ENCODE measurements at places on chromosomes 3 and 15. TPM values are rescaled to one million over a fixed set of nuclear protein-coding genes. Genes with fewer than 3 reads are reported as not detected.

The DOCK3 gene
- total RNA-seq: 3.4 TPM

The NAALADL2 gene
- total RNA-seq: not detected

The IMPG2 gene
- 0.62 TPM for total RNA-seq

The LRRC49 gene
- not detected for total RNA-seq

The ROBO2 gene
- not detected for total RNA-seq

The MAPK6 gene
- 25.5 TPM for total RNA-seq

The AGBL1 gene
- not detected for total RNA-seq

The GPR171 gene
- 142 TPM for total RNA-seq

The SPESP1 gene
- total RNA-seq: 0.57 TPM

The ZNF860 gene
- not detected for total RNA-seq

The TEX264 gene
- total RNA-seq: 49.3 TPM

The TM6SF1 gene
- total RNA-seq: 14.3 TPM

The SNX33 gene
- total RNA-seq: 2.1 TPM

The CYP1A1 gene
- 12.4 TPM for total RNA-seq

The CLASP2 gene
- total RNA-seq: 47.6 TPM

The PRRT3 gene
- 5.9 TPM for total RNA-seq

The EEFSEC gene
- 22.1 TPM for total RNA-seq

The RAD51 gene
- 54.5 TPM for total RNA-seq

The SLC2A2 gene
- not detected for total RNA-seq

The IL16 gene
- total RNA-seq: 284 TPM

The SLC6A1 gene
- total RNA-seq: not detected

The SKOR1 gene
- 0.71 TPM for total RNA-seq

The PCSK6 gene
- 1.4 TPM for total RNA-seq

The HIGD2B gene
- total RNA-seq: not detected

The SRPRB gene
- total RNA-seq: 39.3 TPM

The DPH6 gene
- 9.7 TPM for total RNA-seq

The BTD gene
- 9.6 TPM for total RNA-seq

The ACTC1 gene
- total RNA-seq: not detected

The ZCWPW2 gene
- total RNA-seq: 0.79 TPM

The LYZL4 gene
- not detected for total RNA-seq

The HAPLN3 gene
- 79.1 TPM for total RNA-seq

The ALDH1A2 gene
- 0.86 TPM for total RNA-seq

The PSMA4 gene
- total RNA-seq: 181 TPM

The RYK gene
- 23.3 TPM for total RNA-seq

The HESX1 gene
- 0.50 TPM for total RNA-seq

The GASK1A gene
- not detected for total RNA-seq

The ILDR1 gene
- total RNA-seq: not detected

The CASR gene
- not detected for total RNA-seq

The TEX55 gene
- total RNA-seq: not detected

The AHSG gene
- not detected for total RNA-seq

The GOLGA8G gene
- total RNA-seq: not detected

The CCDC33 gene
- 0.17 TPM for total RNA-seq

The COPG1 gene
- 138 TPM for total RNA-seq

The ANKDD1A gene
- total RNA-seq: 12.6 TPM

The LTK gene
- total RNA-seq: 1.6 TPM

The GRM2 gene
- 1.4 TPM for total RNA-seq

The SLC35G2 gene
- total RNA-seq: 0.19 TPM

The ITIH3 gene
- not detected for total RNA-seq
